ENCODE measurements at places on chromosomes 12 and 14.

GRCh38 chr14:24329736-24330135 is 5.1 kb downstream of the ADCY4 start:
- DNase-seq: no peak

- no peak for DNase-seq
Measured at GRCh38 chr12:52614381-52615207, 3.8 kb downstream of the KRT73 start.

- DNase-seq: no peak
Measured at GRCh38 chr12:5097786-5098185, 54.1 kb downstream of the KCNA5 start.

- no peak for DNase-seq
Measured at GRCh38 chr14:76644855-76645518, 116.3 kb upstream of the VASH1 start.

- DNase-seq: no peak
Measured at GRCh38 chr14:77302926-77303325, 17.8 kb downstream of the POMT2 start.

DNA sequence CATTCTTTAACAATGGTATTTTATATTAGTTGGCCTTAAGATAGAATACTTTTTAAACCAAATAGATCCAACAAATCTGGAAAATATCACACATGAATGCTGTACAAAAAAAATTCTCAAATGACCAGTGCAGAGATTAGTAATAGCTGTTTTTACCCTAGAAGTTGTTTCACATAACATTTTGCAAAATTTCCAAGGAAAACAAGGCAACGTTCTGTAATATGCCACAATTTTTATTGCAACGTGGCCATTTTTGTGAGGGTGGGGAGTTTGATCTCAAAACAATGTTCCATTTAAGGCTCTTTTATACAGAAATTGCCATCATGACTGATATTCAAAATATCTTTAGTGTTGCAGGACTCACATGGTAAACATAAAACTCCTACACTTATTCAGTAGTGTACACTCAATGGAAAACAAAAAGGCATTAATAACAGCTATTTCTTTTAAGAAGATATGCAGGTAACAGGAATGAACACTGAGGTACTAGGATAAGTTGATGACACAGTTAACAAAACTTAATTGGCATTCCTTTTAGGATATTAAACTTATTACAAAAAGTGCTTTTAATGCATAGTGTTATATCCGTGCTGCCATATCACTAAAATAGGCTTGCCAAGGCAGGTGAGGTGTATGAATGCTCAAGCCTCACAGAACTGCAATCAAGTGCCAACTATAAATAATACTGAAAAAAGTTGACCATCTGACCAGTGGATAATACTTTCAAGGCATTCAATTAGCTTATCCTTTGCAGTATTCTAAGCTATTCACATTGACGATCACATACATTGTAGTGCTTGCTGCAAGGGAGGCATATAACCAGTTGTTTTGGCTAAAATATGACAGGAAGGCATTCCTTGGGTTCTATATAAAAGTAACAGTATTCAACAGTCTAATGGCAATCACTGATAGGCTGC is 2.3 kb downstream of the CFL2 start:
- no peak for DNase-seq

- DNase-seq: no peak
Measured at GRCh38 chr12:66331814-66332213, 29.5 kb downstream of the HELB start.

- DNase-seq: no peak
Measured at GRCh38 chr12:63997198-63997597, 152.7 kb downstream of the SRGAP1 start.

- DNase-seq: no peak
Measured at GRCh38 chr12:50221228-50222008, 54.2 kb upstream of the CERS5 start.

- no peak for DNase-seq
Measured at GRCh38 chr12:93126069-93126474, 197.0 kb upstream of the EEA1 start.

GRCh38 chr12:124194893-124195566 is 99.9 kb upstream of the RFLNA start:
- no peak for DNase-seq

DNA sequence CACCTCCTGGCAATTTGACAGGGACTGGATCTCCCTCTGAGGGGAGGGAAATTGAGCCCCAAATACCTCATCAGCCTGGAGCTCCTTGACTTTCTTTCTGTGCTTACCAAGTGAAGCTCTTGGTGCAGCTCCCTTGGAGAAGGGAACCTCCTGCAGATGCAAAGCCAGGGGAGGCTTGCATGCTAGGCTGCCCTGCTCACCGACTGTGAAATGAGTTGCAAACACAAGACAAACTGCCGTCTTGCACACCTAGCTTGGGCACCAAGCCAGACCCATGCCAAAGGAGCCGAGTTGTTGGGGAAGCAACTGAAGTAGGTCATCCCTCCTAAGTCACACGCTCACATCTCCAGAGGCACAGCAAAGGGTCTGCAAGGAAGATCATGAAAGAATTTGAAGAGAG is 95.2 kb downstream of the GTF2A1 start:
- no peak for DNase-seq

GRCh38 chr12:91871751-91872150 is 273.9 kb downstream of the BTG1 start:
- DNase-seq: no peak

- no peak for DNase-seq
Measured at GRCh38 chr12:16119618-16120415, 157.7 kb downstream of the SLC15A5 start.

- no peak for DNase-seq
Measured at GRCh38 chr12:113577464-113578129, 105.9 kb upstream of the LHX5 start.

- no peak for DNase-seq
Measured at GRCh38 chr12:15858353-15858752, 23.8 kb upstream of the STRAP start.

DNA sequence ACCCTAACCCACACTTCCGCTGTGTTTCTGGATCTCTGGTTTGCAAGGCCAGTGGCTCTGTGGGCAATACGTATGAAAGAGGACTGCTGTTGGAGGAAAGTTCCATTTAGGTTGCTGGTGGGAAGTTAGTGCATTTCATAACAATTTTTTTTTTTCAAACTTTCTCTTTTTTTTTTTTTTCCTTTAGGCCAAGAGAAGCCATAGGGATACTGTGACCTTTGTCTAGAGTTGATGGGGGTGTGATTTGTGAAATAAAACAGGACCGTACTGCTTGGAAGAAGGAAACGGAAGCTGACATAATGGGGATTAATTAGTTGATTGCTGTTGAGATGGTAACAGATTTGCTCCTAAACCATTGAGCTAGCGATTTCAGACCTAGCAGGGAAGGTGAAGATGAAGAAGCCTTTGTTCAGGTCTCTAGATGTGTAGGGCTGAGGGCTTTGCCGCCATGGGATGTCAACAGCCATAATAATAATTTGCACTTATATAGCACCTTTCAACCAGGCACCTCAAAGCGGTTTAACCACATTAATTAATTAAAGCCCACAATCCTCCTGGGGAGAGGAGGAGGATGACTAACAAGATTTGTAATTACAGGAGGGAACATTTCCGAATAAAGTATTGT is 315.3 kb downstream of the ZFP36L1 start:
- no peak for DNase-seq

GRCh38 chr14:92974541-92975345 is 51.8 kb downstream of the CHGA start:
- DNase-seq: no peak

DNA sequence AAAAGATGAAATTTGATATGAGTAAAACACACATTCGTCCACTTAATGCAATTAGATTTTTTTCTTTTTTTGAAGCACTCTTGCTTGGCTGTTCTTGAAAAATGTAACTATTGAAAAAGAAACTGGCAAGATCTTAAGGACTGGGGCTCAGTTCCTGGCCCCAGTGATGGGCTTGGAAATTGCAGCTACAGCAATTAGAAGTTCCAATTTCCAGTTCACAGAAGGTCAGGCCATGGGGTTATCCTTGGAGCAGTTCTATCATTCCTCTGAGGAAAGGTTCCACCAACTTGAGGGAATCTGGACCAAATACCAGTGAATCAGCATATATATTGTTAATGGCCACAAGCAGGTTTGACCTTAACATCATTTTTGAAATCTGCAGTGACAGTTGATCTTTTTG is 18.9 kb downstream of the IGF1 start:
- no peak for DNase-seq

DNA sequence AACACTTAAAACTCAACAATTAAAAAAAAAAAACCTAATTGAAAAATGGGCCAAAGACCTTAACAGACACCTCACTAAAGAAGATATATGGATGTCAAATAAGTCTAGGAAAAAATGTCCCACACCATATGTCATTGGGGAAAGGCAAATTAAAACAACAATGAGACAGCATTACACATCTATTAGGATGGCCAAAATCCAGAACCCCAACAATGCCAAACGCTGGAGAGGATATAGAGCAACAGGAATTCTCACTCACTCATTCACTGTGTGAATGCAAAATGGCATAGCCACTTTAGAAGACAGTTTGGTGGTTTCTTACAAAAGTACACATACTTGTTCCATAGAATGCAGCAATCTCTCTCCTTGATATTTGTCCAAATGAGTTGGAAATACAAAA is 173.7 kb downstream of the SLC25A21 start:
- no peak for DNase-seq

DNA sequence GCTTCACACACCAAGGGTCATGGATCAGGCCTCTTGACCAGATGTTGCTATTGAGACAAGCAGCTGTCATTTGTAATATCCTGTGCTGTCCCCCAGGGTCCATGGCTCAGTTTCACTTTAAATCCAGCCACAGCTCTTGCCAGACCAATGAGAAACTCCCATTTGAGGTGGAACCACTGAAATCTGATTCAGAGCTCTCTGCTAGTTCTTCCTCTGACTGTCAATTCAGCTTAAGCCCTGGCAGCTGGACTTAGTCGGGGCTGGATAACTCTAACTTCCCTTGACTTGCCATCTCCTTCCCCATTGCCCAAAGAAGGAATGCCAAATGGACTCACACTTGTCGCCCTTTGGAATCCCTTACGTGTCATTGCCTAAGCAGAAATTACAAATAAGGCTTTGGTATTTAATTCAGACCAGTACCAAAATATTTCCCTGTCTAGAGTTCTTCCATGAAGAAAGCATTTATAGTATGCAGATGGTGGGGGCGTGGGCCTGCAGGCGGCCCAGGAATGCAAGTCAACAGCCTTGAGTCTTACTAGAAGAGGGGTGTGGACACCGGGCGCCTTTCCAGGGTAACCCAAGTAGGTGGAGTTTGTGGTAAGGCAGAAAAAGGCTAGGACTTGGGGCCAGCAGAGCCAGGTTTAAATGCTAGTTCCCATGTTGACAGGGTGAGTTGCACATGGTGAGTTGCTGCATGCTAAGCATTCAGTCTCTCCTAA is 96.9 kb upstream of the TMPO start:
- DNase-seq: no peak

DNA sequence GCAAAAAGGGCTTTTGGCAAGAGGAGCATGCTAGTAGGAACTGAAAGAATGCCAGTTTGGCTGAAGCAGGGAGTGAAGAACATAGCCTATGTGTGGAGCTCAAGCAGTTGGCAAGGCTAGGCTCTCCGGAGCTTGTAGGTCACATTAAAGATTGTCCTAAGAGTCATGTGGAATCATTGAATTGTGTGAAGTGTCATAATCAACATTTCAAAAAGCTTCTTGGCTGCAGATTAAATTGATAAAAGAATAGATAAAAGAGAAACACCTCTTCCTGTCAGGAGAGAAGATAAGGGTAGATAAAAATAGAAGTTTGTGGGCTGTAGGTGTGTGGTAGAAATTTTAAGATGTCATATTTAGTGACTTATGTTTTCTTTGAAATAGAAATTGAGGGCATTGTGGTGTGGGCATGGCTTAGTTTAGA is 36.1 kb downstream of the CPSF6 start:
- DNase-seq: no peak

- DNase-seq: no peak
Measured at GRCh38 chr12:122989225-122989839, 8.9 kb downstream of the ARL6IP4 start.

GRCh38 chr12:31491841-31492598 is 98.9 kb downstream of the DENND5B start:
- no peak for DNase-seq

DNA sequence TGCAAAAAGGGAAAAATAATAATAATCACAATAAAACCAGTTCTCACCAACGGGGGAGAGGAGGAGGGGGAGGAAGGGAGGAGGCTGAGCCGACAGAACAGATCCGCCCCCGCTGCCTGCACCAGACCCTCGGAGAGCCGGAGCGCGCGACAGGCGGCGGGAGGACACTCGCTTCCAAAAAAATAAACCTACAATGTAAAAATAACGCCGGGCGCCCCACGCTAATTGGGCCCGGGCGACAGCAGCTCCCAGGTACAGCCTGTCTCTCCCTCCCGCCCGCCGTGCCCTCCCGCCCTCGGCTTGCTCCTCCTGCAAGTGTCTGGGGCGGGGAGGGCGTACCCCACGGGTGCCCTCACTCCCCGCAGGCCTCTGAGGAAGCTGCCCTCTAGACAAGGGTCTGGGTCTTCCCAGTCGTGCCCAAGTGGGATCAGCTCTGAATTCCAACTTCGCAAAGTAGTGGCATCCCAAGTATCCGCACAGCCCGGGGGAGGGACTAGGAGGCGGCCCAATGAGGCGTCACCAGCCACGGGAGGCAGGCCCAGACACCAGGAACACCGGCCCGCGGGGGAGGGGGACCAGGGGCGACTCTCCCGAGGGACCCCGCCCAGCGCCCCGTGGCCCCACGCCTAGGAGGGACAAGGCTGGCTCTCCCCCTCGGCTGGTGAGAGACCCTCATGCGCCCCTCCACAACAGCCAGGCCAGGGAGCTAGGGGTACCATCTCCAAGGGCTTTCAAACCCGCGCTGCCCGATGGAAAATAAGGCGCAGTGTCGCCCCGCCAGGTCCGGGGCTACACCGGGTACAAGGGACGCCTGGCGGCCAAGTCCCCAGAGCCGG is 1.0 kb downstream of the NCOR2 start:
- DNase-seq: peak; percentile 64

DNA sequence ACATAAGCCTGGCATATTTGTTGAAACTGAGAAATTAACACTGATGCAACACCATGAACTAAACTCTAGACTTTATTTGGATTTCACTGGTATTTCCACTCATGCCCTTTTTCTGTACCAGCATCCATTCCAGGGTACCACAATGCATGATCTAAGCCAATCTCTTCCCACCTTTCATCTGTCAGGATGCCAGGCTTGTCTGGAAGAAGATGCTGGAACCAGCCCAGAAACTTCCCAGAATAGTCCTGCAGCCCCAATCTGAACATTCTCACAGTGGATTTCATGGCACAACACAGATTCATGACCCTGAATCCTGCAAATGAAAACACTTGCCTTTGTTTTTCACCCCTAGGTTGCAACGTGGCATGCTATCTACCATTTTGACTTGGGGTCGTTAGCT is 189.3 kb upstream of the LHX5 start:
- DNase-seq: no peak

DNA sequence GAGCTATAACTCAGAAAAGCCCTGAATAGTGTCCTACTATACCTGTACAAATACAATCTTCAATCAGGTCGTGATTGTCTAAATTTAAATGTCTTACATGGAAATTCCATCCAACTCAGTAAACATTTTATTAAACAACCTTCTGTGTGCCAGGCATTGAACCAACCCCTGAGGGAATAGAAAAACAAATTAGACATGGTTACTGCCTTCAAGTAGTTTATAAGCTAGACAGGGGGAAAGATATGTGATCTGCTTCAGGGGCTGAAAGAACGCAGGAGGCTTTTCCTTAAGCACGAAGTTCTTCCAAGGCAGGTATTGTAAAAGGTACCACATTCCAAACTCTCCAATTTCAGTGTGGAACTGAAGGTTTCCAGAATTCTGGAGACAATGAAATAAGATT is 39.7 kb upstream of the STAB2 start:
- no peak for DNase-seq
